ENCODE measurements at places on chromosomes 1 and 21.

- peak; percentile 50 for DNase-seq
Measured at GRCh38 chr1:26391450-26391849, 18.9 kb upstream of the ZNF683 start.

GRCh38 chr21:43588957-43589356, 70.3 kb downstream of the HSF2BP start:
- DNase-seq: no peak

DNA sequence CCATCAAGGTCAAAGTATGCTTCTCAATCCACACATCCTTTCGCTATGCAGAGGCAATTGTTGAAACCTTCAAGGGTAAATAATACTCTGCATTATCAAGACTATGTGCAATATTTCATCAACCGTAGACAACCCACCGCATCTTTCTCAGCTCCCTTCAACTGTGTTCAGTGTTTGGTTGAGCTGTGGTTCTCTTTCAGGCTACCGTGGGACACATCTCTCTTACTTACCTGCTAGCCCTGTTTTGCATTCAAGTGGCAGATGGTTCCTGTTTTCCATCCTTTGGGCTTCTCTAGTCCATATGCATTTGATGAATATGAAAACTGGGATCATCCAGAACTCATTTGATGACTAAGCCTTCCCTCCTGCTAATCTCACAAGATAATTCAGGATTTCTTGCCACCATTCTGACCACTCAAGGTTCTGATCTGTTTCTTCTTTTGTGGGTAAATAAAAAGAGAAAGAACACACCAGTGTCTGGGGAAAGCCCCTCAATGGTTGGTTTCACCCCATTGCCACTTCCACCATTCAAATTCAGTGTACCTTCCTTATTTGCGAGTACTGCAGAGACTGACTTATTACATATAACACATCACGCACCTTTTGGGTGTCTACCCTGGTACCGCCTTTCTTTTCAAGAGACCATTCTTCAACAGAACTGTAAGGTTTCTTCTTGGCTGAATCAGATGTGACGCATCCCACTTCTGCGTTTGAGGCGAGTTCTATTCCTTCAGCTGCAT, 61.7 kb downstream of the BACE2 start:
- no peak for DNase-seq

DNA sequence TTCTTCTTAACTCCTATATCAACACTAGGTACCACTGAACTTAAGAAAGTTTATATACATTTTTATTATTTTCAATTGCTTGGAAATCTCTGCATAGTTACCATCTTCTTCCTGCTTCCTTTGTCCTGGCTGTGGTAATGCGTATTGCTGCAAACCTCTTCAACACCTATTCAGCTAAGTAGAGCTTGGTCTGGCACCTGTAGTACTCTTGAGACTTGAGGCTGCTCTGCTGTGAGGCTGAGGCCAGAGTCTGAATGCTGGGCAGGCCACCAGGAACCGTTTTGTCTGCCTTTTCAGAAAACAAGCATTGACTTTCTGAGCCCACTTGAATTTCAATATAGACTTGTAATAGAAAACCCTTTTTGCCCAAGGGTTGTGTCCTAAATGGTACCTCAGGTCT, 52.0 kb upstream of the RGS2 start:
- no peak for DNase-seq

DNA sequence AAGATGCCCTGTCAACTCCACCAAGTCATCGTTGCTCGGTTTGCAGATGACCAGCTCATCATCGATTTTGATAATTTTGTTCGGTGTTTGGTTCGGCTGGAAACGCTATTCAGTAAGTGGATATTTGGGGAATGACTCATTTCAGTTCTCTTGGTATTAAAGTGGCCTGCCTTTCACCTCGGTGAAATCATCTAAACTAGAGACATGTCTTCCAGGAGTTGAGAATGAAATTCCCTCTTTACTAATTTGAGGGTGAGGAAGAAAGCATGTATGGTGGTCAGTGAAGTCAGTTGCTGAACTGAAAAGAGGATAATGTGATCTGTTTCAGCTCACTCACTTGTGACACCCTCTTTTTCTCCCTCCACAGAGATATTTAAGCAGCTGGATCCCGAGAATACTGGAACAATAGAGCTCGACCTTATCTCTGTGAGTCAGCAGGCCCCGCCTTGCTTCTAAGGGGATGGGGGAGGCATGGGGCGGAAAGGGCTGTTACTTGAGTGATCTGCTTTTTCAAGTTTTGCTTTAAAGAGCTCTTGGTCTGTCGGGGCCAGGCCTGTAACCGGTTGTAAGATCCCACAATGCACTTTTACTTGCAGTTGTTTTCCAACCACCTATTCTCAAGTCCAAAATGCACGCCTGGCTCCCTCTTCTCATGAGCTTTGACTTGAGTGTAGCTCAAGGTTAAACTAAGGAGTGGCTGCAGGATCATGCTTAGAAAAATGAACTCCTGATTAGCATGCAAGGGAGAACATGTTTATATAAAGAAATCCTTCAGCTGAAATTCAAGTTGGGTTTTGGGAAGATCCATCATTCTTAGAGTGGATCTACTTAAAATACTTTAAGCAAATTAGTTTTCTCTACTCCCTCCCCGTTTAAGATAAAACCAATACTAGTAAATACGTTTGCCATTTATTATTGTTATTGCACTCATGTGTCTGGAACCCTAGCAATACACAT, 59.8 kb downstream of the CAPN2 start:
- peak; percentile 88 for DNase-seq

DNA sequence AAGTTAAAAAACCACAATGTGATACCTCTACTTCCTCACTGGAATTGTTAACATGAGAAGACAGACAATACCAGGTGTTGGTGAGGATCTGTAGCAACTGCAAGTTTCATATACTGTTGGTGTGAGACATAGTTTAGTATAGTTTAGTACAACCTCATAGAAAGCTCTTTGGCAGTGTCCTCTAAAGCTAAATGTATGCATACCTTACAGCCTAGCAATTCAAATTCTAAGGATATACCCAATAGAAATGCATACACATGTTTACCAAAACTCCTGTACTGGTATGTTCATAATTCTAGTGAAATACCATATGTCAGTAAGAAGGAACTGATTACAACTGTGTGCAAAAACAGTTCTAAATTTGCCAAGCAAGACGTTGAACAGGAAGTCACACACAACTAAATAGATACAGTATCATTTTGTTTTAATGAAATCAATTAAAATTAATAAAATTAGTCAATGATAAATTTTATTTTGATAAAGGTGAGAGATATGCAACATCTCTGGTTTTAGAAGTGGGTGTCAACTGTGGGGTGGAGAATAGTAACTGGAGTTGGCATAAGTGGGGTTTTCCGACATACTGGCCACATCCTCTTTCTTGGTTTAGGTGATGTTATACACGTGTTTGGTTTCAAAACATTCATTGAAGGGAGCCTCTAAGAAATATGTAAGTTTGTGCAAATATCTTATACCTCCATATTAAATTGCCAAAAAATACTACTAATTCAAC, 450.7 kb downstream of the PTPRC start:
- DNase-seq: no peak

GRCh38 chr21:25569084-25569483, 38.2 kb downstream of the MRPL39 start:
- no peak for DNase-seq

GRCh38 chr1:9275567-9276034, 17.1 kb upstream of the SPSB1 start:
- DNase-seq: peak; percentile 88

- peak; percentile 25 for DNase-seq
Measured at GRCh38 chr21:15135867-15136629, 71.2 kb upstream of the NRIP1 start.

DNA sequence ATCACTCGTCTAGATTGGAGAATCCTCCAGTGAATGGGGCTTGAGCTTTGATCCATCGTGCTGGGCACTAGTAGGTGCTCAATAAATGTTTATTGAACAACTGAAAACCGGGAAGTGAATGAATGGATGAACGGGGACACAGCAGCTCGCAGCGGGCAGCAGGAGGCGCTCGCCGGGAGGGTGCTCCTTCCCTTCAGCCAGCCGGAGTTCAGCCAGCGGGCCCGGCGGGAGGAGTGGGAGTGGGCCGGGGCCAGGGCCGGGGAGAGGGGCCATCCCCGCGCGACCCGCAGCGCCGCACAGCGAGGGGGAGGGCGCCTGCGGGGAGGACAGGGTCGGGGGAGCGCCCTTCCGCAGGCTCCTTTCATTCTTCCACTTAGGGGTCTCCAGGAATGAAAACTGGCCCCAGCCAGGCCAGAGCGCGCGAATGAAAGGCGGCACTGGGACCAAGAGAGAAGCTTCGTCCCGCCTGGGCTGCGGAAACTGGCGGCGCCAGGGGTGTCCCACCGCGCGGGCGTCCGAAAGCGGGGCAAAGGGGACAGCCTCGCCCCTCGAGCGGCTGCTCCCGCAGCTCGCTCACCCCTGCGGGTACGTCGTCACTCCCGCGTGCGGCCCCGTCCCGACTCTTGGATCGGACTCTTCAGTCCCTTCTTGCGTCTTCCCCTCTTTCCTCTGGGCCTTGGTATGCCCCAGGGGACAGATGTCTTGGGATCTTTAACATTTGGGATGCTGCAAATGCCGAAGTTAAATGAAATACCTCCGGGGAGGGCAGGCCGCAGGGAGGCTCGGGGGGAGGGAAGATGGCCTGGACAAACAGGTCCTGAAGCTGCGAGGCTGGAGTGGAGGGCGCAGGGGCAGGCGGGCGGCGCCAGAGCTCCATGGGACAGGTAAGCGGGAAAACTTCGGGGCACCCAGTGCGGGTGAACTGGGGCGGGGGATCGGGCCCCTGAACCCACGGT, 3.6 kb upstream of the INAVA start:
- DNase-seq: peak; percentile 45

DNA sequence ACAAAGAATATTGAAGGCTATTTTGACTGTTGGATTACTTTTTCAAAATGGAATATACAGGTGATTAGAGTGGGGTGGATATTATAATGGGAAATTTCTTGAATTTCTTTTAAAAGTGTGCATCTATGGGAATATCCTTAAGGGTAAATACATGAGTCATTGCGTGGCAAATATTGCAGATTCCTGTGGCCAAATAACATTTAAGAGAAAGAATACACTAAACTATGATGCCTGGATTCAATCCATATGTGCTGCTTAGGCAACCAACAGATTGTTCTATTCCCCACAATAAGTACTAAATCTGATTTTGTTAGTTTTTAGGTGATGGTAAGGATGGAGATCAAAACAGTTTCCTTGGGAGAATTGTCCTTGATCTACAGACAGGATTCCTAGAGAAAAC, 119.5 kb downstream of the HMCN1 start:
- DNase-seq: peak; percentile 38

- no peak for DNase-seq
Measured at GRCh38 chr1:229300099-229300757, 29.3 kb downstream of the RAB4A start.

DNA sequence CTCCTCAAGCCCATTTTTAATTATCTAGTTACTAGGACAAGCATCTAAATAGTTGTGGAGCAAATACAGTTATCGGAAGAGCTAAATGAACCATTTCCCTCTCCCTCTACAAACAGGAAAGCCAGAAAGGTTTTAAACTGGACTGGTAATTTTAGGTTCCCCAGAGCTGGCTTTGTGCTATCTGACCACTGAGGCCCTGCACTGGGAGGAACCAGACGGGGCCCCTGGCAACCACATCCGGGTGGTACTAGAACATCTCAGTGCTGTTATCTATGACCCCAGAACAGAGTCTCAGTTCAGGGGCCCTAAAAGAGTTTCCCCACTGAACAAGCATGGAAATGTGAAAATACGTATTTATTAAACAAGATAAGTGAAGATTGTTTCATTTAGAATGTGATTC, 7.7 kb upstream of the RSPH1 start:
- no peak for DNase-seq

DNA sequence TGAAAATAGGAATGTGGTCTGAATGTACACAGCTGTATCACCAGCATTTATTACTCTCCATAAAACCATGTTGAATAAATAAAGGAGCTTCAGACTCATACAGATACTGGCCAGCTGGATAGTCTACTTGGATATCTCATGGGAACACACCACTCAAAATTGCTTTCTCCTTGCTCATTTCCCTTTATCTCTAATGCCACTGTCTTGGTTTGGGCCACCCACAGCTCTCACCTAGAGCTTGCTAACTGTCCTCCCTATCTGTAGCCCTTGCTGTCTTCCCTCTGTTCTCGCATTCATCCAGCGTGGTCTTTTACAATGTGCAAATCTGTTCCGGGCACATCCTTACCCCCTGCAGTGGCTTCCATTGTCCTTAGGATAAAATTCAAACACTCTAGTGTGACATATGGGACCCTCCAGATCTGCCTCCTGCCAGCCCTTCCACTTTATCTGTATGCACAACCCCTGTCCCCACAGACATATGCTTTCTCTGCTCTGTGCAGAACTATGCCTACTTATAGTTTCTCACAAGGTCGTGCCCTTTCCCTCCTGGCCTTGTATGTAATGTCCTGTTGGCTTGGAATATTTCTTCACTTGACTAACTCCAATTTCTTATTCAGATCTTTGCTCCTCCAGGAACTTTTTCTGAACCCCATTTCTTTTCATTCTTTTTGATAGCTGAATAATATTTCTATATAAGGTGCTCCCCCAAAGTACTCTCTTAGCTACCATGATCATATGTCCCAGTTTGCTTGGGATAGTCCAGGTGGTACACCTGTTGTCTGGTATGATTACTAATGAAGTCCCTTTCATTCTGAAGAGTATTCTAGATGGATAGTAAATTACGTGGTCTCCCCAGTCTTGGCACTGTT, 2.9 kb downstream of the FLVCR1 start:
- DNase-seq: no peak

DNA sequence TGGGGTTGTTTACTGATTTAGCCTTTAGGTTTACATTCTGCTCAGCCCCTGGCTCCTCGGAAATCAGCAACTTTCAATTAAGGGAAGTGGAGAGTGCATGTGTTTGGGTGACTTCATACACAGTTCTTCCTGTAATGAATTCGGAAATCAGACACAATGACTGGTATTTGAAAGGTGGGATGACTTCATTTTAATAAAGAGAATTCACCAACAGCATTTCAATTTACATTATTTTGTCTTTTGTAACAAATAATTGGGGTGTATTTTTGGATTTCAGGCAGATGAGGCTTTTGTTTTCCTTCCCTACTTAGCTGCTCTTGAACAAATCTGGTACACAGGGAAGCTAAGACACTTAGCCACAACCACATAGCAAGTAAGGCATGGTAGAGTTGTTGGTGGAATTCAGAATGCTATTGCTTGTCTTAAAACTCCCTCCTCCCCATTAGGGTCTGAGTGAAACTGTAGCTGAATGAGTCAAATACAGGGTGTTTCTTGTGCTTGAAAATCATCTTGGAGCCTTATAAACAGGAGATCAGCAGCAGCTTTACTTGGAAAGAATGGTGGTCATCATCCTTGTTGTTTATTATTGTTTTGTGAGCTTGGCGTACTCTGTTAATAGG, 917 bp downstream of the STX12 start:
- DNase-seq: peak; percentile 47

DNA sequence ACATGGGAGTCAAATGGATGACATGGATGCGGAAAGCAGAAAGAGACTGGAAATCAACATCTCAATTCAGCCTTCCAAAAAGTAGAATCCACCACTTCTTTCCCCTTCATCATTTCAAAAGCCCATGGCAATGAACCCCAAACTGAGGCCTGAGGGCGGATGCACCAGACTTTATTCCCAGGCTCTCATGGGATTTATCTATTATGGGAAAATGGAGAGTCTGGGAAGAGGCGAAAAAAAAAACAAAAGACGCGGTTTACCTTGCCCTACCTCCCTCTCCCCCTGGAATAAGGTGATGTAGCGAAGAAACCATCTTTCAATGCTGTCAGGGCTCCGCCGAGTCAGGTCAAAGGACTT, 624 bp downstream of the KIFAP3 start:
- no peak for DNase-seq

GRCh38 chr1:163650624-163651023, 328.9 kb downstream of the NUF2 start:
- DNase-seq: no peak

GRCh38 chr1:196887515-196888239, at the start of gene CFHR4:
Gene CFHR4, plus strand, starts transcription at chr1:196888052. Its CDS starts 99 bp downstream, at chr1:196888151.
- no peak for DNase-seq

Data from renal cortical epithelial cell (primary cell).